ENCODE measurements at places on chromosomes 5 and 9.

DNA sequence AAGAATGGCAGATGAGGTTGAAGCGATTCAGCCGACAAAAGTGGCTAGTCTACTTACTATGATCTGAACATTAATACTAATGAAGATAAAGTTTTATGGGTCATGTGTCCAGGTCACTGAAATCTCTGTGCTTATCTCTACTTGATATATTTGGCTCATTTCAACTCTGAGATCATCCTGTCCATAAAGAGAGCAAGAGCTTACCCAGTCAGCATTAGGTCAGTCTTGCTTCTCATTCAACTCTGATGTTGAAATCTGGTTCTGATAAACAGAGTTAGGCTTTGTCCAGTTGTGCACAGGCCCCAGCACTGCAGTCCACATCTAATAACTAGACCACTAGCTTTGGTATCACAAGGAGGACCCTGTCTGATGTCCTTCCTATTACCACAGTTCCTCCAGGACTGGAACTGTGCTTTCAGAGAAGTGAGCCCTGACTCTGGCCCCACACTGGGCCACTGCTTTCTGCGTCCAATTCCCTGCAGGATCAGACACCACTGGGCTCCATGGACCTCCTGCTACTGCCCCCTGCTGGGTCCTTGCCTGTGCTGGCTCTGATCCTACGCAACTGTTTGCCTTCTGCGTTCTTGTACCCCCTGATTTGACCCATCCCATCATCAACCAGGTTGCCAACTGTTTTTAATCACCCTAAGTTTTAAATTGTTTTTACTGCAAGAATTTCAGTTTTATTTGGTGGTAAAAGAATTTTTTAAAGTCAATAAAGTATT, 23.7 kb upstream of the FAM120A start:
- no peak for DNase-seq

GRCh38 chr5:151686674-151687407, at the start of gene SPARC:
TSS of gene SPARC (minus strand) at chr5:151686915. CDS start at chr5:151676188, 10,727 bp downstream.
- no peak for DNase-seq

- no peak for DNase-seq
Measured at GRCh38 chr5:154944716-154945115, 3.8 kb downstream of the MRPL22 start.

DNA sequence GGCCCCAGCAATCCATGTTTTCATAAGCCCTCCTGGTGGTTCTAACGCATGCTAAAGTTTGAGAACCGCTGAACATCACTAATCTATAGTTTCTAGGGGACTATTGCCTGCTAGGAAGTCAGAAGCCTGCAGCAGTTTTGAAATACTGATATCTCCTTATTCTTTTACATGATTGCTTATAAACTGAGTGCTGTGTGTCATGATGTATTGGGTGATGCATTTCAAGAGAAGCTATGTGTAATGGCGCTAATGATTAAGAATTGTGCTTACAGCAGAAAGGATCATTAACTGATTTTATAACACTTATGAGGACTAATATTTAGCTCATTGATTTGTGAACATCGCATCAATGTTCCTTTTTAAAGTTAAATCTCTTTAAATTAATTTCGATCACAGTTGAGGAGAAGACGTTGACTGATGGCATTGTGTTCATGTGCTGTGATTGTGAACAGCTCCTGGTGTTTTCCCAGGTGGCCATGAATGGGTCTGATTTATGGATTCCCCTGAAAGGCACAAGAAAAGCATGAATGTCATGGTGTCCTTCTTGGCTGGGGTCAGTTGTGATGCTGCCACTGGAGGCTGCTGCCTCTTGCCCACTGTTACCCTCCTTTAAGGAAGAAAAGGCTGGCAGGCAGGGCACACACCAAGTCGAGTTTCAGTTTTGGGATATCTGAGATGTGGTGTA, 12.0 kb upstream of the DAP start:
- no peak for DNase-seq

DNA sequence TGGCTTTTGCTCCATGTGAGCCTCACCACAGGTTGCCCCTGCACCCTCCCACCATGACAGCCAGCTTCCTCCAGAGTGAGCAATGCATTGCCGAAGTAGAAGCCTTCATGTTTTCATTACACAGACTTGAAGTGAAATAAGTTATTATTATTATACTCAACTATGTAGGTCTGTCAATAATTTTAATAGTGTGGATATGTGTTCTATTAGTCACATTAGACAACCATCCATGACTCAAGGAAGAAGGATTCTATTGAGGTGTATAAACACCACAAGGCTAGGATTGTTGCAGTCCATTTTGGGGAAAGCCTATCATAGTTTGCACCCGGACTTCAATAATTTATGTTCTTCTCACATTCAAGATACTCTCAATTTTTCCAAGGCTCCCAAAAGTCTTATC, 369.5 kb downstream of the TAF11L14 start:
- no peak for DNase-seq

GRCh38 chr9:131747352-131747751, 7.5 kb upstream of the RAPGEF1 start:
- DNase-seq: peak; percentile 41

DNA sequence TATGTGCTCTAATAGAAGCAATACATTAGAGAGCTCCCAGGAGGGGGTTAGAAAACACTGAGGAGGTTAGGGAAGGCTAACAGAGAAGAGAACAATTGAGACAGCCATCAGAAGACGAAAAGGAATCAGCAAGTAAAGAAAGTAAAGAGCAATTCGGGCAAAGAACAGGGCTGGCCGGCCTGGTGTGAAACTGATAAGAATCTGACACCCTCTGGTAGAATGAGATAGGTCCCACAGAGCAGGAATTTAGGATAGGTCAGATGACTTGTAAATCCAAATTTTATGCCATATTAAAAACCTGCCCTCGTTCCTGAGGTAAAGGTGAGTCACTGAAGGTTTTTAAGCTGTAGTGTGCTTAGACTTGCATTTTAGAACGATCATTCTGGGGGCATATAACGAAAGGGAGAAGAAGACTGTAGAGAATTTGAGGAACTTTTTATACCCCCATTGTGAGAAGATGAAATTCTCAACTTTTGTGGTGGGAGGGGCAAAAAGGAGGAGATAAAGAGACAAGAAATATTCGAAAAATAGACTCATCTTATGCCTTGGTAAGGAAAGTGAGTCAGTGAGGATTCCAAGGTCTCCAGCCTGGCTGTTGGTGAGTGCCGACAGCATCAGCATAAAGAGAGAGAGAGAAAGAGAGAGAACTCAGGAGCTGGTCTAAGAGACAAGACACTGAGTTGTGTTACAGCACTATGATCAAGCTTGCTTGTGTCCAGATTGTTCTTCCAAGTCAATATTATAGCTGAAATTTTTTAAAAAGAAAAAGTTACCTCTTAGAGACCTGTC, 51.3 kb downstream of the TMEM167A start:
- no peak for DNase-seq

All from NCI-H446 (cell line).